Left hindlimb (tissue), 1 donor: ENCODE measurements at places on chromosomes 7 and 10.

GRCh38 chr10:132043861-132044695 lies 21.7 kb upstream of the JAKMIP3 start:
- DNase-seq: no peak

DNA sequence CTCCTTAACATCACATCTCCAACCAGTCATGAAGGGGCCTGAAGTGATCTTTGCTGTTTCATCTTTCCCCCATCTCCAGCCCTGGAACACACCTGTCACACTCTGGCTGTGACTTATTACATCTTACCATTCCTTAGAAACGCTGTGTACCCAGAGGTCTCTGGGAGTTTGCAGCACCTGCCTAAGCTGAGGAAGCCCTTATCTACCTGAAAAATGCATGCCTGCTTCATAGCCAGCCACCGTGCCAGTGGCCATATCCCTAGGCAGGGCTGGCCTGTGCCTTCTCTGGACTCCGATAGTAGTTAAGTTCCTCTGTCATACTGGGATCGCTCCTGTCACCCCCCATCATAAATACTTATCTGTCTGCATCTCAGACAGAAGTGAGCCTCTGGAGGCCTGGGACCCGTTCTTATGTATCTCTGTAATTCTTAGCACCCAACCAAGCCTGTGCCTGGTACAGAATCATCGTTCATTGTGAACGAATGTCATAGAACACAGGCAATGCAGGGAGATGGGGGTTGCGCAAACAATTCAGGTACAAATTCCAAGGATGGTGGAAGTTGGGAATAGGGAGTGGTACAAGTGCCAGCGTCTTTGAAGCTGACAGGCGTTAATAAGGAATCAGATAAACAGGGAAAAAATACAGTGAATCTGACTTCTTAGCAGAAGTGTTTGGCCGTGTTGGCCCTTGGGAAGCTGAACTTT lies 254.6 kb downstream of the CAMK1D start:
- DNase-seq: no peak

GRCh38 chr10:49634069-49634660 lies 20.3 kb downstream of the CHAT start:
- DNase-seq: no peak

DNA sequence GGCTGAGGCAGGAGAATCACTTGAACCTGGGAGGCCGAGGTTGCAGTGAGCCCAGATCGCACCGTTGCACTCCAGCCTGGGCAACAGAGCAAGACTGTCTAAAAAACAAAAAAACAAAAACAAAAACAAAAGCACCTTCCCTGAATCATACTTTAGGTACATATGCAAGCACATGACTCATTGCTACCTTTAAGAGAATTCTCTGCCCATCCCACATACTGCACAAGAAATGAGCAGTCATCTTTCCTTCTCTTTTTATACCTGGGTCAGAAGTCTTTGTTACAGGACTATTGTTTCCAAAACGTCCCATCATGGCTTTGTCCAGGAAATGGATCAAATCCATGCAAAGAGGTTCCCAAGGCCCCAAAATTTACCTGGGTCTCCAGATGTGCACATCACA lies 21.5 kb upstream of the AKR1B10 start:
- no peak for DNase-seq

DNA sequence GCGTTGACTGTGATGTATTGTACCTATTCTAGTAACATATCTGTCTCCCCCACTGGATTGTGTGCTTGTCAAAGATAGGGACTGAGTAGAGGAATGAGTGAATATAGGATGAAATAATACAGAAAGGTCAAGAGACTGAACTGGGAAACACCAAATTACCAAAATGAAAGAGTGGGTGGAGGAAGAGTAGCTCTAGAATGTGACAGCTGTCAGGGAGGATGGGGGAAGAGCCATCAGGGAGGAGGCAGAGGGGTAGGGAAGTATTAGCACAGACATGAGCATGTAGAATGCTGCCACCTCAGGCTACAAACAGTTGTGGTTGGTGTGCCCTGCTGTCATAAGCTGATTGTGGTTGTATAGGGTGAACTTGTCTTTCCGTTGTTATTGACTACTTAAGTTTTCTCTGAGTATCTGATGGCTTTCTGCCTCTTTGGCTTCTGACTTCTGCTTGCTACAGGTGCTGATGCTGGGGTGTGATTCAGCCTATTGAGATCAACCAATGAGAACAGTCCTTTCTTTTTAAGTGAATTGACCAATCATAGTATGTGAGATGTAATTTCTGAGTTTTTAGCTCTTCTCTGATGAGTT lies 5.6 kb downstream of the CCSER2 start:
- no peak for DNase-seq

GRCh38 chr10:132403511-132404168 lies 6.6 kb downstream of the PWWP2B start:
- no peak for DNase-seq

- no peak for DNase-seq
Measured at GRCh38 chr7:44158096-44158872, 17.2 kb upstream of the MYL7 start.

GRCh38 chr10:29806350-29806788 lies 171.6 kb upstream of the SVIL start:
- DNase-seq: no peak

DNA sequence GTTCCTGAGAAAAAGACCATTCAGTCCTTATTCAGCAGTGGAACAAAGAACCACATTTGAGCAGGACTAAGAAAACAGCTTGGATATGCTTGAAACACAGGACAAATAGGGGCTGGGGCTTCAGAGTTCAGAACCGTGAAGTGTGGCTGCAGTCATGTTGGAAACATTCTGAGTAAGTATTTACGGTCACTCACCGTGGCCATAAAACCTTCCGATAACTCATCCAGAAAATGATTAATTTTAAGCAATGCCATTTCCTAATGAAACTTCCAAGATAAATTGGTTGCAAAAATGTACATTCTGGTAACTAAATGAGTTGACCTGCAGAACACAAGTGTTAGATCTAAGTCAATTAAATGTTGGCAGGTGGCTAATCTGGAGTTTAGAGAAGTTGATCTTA lies 279.2 kb downstream of the CXCL12 start:
- no peak for DNase-seq

DNA sequence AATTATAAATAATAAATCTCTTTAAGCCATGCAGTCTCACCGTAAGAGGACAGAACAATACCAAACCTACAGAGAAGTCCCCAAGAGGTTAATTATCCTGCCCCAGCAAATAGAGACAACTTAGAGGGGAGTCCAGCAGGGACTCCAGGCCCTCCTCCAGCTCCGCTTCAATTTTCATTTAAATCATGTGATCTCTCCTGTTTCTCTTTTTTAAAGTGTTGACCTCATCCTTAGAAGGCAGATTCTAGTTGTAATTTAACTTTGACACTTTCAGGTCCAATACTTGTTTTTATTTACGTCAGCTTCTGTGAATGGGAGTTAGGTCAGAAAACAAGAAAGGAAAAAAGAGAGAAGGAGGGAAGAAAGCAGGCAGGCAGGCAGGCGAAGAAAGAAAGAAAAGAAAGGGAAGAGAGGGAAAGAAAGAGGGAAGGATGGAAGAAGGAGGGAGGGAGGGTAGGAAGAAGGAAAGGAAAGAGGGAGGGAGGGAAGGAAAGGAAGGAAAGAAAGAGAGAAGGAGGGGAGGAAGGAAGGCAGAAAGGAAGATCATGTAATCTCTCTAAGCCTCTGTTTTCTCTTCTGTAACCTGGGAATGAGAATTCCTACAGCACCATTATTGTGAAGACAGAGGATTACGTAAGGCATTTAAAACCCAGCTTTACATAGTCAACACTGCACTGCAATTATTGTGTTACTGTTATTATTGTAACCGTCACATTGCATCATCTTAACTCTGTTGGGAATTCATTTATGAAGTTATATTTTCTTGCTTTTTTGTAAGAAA lies 227.7 kb downstream of the SKIDA1 start:
- no peak for DNase-seq

- DNase-seq: no peak
Measured at GRCh38 chr7:116698396-116698795, 26.4 kb downstream of the MET start.

DNA sequence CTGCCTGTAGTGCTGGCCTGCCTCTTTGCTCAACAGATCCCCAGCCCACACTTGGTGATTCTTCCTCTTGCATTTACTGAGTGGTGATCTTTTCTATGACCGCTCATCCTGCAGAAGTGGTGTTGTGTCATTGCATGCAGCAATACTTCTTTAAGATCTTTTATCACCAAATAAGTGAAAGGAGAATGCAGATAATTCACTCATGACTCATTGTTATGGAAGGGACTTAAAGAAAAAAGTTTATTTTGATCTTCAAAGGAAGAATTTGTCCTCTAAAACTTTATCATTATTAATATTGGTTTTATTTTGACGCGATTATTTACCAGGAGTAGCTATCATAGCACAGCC lies 489.1 kb upstream of the CELF2 start:
- no peak for DNase-seq

GRCh38 chr10:77571490-77571889 lies 66.1 kb downstream of the KCNMA1 start:
- no peak for DNase-seq

DNA sequence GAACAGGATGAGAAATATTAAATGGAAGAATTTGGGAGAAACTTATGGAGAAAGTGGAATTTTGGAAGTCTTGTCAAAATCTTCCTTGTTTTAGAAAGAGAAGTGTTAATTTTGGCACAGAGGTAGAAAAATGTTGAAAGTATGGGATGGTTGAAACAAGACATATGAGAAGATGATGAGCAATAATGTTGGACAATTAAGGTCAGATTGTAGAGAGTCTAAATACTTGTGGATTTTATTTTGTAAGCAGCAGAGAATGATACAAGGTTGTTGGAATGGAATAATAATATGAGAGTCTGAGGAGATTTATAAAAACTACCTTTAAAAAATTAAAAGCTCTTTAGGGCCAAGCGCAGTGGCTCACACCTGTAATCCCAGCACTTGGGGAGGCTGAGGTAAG lies 34.6 kb downstream of the PHTF2 start:
- no peak for DNase-seq

DNA sequence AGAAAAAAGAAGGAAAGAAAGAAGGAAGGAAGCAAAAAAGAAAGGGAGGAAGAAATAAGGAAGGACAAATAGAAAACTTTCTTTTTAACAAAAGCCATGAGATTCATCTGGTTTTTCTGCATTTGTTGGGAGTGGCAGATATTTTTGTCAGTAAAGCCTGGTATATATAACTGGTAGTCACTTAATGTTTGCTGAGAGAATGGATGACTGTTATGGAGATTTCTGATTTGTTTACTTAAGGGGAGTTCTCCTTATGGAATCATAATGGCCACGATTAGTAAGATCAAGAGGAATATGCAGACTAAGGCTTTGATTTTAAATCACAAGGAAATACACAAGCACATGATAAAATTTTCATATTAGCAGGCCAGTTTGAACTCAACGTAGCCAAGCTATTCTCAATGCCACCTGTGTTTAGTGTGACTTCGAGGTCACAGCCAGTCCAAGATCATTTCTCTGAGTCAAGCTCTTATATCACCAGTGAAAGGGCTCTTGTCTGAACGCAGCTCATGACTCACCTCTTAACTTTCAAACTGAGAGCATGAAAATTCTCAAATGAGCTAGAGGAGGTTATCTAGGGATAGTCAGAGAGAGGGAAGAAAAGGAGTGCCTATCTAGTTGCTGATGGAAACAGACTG lies 445.1 kb upstream of the ZMIZ1 start:
- DNase-seq: no peak

DNA sequence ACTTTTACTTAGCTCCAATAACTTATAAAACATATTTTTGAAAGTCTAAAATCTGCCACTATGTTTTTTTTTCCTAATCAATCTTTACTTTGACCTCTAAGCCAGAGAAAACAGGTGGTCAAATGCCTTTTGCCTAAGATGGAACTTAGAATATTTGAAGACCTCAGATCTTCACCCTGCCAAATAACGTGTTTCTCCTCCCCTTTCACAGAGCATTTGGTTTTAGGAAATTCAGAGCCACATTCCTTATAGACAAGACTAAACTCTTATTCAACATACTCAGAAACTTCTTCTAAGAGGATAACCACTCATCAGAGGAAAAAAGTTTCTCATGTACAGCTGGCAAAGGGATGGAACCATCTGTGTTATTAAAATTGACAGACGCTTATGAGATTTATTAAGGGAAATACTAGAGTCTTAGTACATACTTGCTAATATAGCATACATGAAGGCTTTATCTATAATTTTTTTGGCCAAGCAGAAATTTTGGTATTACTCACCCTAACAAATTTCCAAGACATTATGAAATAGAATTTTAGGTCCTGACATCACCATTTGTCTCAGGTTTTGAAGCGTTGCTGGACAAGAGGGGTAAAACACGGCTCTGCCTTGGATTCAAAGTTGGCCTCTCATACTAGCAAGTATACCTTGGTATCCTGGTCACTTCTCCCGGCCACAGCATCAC lies 2.6 kb upstream of the EGFR start:
- no peak for DNase-seq

DNA sequence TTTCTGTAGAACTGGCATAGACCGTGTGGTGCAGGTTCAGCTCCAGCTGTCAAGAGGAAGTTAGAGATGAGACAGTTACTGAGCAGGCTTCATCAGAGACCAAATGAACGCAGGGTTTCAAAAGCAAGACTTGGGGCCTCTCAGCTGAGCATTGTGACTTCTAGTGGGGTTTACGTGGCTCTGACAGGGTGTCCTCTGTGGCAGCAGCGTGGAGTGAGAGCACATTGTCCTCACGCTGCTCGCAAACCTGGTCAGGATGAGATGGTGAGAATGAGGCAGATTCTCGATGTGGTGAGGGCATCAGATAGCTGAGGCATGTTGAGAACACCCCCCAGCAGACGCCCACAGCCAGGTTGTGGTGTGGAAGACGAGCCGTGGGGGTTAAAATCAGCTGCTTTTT lies 126.0 kb downstream of the DNAJB6 start:
- no peak for DNase-seq

DNA sequence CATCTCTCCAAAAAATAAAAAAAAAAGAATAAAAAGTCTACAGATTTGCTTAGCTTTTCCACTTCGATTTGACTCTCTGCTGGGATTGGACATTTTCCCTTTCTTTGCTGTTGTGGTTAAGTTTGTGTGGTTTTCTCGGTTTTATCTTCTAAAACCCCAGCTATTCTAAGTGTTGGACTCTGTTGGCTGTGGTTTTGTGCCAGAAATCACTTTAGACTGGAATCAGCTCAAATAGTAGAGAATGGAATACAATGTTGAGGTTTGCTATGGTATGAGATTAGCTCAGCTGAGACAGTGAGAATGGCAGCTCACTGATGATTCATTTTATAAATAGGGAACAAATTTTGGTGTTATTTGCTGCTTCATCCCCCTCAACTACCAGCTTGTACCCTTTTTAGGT lies 116.0 kb downstream of the BUB3 start:
- no peak for DNase-seq

GRCh38 chr10:126006906-126007305 lies 110.5 kb downstream of the FANK1 start:
- no peak for DNase-seq

- DNase-seq: no peak
Measured at GRCh38 chr10:32253821-32254220, 93.1 kb downstream of the EPC1 start.
